DMS79 (cell line): ENCODE measurements at places on chromosomes 5 and 9.

DNA sequence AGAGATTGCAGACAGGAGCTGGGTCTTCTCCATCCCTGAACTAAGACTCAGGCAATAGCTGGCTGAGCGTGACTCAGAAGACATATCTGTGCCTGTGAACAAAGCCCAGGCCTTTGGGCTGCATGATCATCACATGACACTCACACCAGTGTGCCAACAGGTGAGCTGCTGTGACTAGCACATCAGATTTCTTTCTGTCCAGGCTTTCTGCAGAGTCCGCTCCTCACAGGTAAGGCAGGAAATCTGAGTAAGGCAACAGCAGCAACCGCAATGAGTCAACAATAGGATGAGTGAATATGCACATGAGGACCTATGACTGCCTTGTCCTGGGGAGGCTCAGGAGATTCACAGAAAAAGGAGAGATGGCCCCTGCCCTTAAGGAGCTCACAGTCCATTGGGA lies 293.6 kb downstream of the ACTL7B start:
- DNase-seq, result no peak

DNA sequence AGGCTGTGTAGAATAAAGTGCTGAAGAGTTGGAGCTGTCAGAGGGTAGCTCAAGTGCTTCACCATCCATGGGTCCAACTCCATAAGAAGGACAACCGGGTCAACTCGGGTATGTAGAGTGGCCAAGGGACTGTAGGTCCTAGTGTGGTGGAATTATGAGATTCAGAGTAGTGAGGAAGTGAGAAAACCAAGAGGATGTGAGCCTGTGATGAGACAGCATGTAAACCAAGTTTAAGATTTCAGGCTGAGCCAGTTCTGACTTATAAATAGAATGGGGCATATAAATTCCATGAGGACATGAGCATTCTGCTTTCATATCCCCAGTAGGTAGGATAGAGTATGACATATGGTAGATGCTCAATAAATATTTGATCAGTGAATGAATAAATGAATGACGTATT lies 96.3 kb downstream of the CFAP95 start:
- no peak for DNase-seq

DNA sequence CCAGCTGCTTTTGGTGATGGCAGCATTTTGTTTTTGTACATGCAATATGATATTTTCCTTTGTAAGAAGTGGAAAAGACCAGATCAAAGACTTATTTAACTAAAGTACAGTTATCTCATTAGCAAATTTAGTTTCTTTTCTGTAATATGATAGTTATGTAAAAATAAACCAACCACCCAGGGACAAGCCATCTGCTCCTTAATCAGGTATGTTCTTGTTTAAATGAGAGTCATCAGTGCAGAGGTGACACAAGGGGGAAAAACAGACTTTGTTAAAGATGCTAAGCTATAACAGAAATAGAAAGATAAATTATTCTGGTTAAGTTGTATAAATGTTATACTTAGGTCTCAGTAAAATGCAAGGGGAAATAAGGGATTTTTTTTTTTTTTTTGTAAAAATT lies 805.7 kb upstream of the SEMA6A start:
- no peak for DNase-seq

DNA sequence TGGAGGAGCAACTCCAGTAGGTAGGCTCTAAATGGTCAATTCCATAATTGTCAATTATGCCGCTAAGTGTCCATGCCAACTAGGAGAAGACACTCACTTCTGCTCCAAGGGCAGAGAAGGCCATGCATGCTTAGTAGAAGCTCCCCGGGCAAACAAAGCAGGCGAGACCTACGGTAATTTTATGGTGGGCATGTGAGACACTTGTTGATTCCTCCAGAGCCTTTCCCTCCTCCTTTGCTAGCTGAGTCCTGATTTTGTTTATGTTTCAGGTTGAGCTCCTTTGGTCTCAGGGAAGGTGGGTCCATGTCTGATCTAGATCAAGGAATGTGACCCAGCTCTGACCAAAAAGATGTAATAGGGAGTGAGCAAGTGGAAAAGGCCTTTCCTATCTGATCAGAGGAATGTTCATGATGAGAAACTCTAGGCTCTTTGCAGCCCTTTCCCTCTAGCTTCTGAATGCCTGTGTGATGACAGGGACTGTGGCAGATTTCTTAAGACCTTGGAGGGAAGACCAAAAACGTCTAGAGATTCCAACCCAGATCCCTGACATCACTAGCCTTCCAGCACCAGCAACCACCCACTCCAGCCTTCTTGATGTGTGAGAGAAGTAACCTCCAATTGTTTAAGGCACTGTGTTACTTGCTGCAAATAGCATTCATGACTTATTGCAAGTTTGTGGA lies 7.7 kb upstream of the CPEB4 start:
- DNase-seq, result no peak

DNA sequence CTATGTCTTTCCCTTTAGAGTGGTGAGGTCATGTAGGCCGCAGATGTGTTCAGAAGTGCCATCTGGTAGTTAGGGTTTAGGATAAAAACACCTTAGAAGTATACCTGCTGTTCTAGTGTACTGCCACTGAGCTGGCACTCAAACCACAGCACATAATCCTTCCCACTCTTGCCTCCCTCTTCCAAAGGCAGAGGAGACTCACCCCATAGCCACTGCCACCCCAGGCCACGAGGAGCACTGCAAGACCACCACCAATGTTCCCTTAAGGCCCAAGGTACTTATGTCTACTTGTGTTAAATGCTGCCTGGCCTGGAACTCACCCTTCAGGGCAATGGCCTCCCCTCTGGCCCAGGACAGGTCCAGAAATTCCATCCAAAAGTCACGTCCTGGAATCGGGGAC lies 379.5 kb upstream of the EDIL3 start:
- no peak for DNase-seq

DNA sequence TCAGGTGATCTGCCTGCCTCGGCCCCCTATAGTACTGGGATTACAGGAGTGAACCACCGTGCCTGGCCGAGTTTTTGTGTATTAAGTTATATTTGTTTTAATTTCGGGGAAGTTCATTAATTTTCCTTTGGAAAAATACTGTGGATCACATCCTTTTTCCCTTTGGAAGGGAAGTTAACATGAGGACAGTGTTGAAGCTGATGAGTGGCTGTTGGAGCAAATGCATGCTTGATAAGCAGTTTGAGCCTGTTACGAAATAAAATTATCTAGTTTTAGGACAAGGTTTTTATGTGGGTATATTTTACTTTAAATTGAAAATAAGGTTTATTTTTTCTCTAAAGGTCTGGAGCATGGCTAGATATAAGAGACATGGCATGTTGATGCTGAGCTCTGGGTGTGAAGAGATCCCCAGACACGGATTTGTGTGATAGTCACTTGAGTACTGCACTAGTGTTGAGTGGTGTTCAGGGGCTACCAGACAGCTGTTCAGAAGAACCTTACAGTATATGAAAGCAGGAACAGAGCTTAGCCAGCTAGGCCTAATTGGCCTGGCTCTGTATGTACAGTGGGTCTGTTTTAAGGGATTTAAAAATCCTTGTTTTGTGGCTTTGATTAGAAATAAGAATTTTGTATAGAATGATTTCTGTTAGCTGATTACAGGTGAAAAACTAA lies 17.4 kb downstream of the LMNB1 start:
- DNase-seq, result no peak

DNA sequence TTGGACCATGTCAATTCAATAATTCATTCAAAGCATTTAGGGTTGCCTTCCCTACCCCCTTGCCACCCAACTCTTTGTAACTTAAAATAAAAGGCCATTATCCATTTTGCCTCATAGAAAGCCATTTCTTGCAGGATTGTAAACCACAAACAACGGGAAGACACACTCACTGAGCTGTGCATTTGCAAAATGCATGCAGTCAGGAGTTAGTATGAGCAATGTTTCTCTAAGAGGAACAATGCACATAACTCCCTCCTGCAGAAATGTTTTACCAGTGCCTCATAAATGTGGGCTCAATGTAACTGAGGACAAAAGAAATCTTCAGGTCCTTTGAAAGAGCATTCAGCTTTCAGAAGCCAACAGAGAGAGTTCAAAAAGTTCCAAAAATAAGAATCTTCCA lies 98.5 kb upstream of the ABCA1 start:
- DNase-seq, result no peak

GRCh38 chr5:78113689-78114264 lies 180.7 kb downstream of the AP3B1 start:
- no peak for DNase-seq

DNA sequence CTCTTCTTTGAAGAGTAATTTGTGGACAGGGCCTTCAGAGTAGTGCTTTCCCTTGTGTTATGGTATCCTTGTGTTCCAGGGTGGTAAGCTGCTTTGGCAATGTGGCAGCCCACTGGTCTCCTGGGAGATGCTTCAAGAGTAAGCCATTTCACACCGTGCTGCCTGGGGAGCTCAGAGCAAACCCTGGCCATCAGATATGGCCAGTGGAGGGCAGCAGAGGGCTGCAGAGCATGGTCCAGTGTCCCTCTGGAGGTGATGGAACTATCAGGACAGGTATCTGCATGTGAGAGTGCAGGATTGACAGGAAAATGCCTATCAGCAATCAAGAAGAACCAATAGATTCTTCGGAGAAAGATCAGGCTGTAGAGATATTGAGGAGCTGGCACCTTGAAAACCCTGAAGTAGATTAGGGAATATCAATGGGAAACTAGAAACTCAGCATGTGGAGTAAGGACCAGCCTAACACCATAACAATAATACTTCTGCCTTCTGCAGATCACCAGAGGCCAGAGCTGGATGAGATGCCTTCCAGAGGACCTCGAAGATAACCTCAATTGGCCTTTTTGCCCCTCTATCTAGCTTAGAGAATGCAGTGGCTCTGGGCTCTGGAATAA lies 90.8 kb downstream of the PLPPR1 start:
- DNase-seq, result no peak

- no peak for DNase-seq
Measured at GRCh38 chr9:135289081-135289491, 190.5 kb upstream of the PPP1R26 start.

DNA sequence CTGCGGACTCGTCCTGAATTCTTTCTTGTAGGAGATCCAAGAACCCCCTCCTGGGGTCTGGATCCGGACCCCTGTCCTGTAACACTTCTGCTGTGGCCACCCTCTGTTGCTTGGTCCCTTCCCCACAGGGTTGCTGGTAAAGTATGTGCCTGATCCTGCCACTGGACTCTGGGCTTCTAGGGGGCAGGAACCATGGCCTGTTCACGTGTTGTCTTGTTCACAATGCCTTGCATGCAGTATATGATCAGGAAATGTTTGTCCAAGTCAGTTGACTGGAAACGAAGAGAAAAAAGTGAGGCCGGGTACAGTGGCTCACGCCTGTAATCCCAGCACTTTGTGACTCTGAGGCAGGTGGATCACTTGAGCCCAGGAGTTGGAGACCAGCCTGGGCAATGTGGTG lies 139.3 kb upstream of the ALDH1B1 start:
- DNase-seq, result no peak
